ENCODE measurements at places on chromosomes 7 and 10. TPM values are rescaled to one million over a fixed set of nuclear protein-coding genes. Genes with fewer than 3 reads are reported as not detected.

- no peak overlapping the region for H3K4me3 ChIP-seq
- no peaks in the 10 kb centered on the region for H3K27me3 ChIP-seq
- H3K27ac ChIP-seq: no peak overlapping the region
- DNase-seq: no peak
- no peaks in the 10 kb centered on the region for H3K36me3 ChIP-seq
Observed at GRCh38 chr10:88347597-88348304, 235.4 kb downstream of the RNLS start.

- no peaks in the 10 kb centered on the region for H3K36me3 ChIP-seq
- no peaks in the 10 kb centered on the region for H3K27me3 ChIP-seq
- peak; percentile 64 for DNase-seq
Observed at GRCh38 chr7:130486114-130486953, 5.6 kb upstream of the MEST start.

Gene PLA2G12B
- total RNA-seq: 0.66 TPM

GRCh38 chr7:96649981-96650380, 59.7 kb downstream of the SEM1 start:
- no peaks in the 10 kb centered on the region for H3K27me3 ChIP-seq
- no peak for DNase-seq
- no peaks in the 10 kb centered on the region for H3K36me3 ChIP-seq

DNA sequence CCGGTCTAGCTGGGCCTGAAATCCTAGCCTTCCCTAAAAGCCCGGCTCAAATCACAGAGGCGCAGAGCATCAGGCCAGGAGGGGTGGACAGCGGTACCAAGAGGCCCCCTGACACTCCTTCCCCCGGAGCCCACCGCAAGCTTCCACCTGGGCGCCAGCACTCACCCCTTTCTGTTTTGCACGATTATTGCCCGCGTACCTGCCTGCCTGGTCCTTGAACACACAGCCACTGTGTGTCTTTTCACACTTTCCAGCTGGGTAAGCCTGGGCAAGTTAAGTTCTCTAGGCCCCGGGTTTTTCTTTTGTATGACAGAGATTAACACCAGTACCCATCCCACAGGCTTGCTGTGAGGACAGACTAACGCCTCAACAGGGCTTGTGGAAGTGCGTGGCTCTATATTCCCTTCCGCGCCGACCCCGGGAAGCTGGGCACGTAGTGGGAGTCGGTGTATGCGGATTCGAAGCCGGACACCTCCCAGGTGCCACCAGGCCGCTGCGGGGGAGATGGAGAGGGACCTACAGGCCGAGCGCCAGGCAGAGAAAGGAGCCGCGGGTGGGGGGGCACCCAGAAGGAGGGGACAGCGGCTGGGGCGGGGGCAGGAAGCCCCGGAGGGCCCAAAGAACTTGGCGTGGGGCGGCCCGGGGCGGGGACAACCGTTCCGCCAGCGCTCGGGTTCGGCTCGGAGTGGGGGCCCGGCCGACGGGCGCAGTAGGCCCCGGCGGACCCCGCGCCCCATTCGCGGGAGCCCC, 792 bp downstream of the ZNF746 start:
- peak overlapping the region; percentile 72 for H3K27ac ChIP-seq
- peaks cover 17% of the 10 kb centered on the region for H3K36me3 ChIP-seq
- no peaks in the 10 kb centered on the region for H3K27me3 ChIP-seq
- H3K4me3 ChIP-seq: peak overlapping the region; percentile 28

GRCh38 chr10:27844223-27844622, 98.6 kb upstream of the MKX start:
- no peaks in the 10 kb centered on the region for H3K27me3 ChIP-seq
- H3K4me3 ChIP-seq: no peak overlapping the region
- no peaks in the 10 kb centered on the region for H3K36me3 ChIP-seq

DNA sequence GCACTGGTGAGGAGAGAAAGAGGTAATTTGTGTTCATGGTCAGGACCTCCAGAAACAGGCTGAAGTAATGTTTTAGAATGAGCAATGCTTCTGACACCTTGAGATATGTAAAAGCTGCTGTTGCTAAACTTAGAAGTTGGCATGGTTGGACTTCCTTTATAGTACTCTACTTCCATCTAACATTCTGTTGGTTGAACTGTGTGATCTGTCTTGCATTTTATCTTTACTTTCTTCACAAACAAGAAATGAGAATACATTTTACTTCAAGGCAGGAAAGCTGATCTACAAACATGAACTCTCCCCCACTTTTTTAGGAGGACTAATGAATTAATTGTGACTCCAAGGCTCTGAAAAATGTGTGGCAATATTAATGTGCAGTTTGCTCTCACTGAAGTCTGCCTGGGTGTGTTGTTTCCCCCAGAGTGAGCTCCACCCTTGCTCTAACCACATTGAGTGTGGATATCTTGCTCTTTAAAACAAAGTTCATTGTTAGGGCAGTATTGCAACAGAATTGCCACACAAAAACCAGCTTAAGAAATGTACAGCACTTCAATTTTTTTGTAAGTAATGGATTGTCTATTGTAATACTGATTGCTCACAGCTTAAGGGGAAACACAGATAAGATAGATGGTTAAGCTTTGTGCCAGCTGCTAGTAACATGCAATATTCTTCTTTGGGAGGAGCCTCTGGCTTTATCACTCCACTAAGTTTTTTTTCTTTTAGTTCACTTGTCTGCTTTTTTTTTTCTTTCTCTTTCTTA, 69.0 kb downstream of the ADD3 start:
- H3K36me3 ChIP-seq: no peaks in the 10 kb centered on the region
- H3K27ac ChIP-seq: peak overlapping the region; percentile 23
- DNase-seq: peak; percentile 38
- H3K27me3 ChIP-seq: no peaks in the 10 kb centered on the region

DNA sequence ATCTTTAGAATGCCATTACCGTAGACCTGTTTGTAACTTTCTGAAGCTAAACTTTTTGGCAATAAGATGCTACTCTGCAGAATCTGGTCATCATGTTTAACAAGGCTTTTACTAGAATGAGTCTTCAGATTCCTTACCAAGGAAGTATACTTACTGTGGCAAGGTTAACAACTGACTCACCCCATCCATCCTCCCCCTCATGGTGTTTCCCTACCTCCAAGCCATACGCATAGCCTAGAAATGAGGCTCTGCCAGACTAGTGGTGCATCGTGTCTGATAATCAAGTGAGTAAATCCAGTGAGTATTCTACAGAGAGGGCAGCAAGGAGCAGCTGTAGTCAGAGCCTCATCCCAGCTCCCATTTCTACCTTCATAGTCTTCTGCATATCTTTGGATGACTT, 223.6 kb downstream of the IPMK start:
- no peaks in the 10 kb centered on the region for H3K27me3 ChIP-seq
- no peaks in the 10 kb centered on the region for H3K4me1 ChIP-seq
- H3K27ac ChIP-seq: no peak overlapping the region
- H3K4me3 ChIP-seq: no peak overlapping the region

DNA sequence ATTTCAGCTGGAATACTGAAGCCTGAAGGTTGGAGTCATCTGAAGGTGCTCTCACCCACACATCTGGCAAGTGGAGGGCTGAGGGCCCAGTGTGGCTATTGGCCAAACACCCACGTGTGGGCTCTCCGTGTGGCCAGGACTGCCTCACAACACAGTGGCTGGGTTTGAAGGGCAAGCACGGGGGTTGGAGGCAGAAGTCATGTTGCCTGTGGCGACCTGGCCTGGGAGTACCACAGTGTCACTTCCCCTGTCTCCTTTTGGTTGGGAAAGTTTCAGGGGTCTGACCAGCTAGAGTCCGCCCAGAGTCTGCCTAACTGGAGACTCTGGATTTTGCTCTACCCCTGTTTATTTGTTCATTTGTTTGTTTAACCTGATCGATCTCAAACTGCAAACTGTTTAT, 169.5 kb downstream of the DNAJB6 start:
- H3K4me1 ChIP-seq: no peaks in the 10 kb centered on the region
- H3K36me3 ChIP-seq: no peaks in the 10 kb centered on the region
- no peak overlapping the region for H3K27ac ChIP-seq
- no peak for DNase-seq

GRCh38 chr10:60000747-60001146, 94.4 kb upstream of the CCDC6 start:
- no peaks in the 10 kb centered on the region for H3K36me3 ChIP-seq
- H3K4me1 ChIP-seq: no peaks in the 10 kb centered on the region
- H3K27ac ChIP-seq: no peak overlapping the region

DNA sequence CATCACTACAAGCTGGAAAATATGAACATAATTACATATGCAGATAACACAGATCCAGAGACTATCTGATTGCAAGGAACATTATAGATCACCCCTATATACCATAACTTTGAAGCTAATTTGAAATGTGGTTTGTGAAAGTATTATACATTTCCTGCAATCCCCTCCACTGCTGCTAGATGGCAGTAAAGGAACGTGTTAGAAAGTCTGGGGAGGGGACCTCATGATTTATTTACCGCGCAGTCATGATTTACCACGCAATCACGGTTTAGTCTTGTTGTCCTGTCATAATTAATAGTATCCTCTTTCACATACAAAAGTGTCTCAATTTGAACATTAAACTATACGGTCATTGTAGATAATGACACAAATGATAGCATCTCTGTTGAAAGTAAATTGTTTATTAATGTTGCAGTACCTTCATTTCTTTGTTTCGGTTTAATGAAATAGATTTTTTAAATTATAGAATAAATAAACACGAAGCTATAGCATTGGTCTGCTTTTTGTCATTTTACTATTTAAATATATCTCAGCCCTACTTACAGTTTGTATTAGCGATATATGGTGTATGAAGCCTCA, 145.3 kb upstream of the PRSS1 start:
- no peaks in the 10 kb centered on the region for H3K36me3 ChIP-seq
- H3K27me3 ChIP-seq: no peaks in the 10 kb centered on the region
- H3K27ac ChIP-seq: no peak overlapping the region
- no peak for DNase-seq
- H3K4me1 ChIP-seq: no peaks in the 10 kb centered on the region
- no peak overlapping the region for H3K4me3 ChIP-seq

Gene NPVF
- total RNA-seq: not detected

DNA sequence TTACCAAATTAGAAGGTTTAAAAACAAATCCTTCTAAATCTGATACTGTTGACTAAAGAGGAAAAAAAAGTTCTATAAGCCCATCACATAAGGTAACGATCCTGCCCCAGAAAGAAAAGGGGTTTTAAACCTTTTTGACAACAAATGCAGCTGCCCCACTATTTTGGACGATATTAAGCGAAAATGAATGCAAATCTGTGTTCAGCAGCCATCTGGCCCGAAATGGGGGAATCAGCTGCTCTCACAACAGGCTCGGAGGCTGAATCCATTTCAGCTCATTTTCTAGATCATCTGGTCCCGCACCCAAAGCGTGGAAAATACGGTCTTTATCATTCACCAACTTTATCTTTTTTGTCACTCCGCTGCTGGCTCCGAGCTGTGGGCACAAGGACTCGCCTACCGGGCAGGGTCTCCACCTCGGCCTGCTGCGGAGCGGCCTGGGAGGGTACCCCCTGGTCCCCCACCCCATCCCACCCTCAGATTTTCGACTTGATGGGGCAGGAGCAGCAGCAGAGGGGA, 2.4 kb upstream of the EBF3 start:
- H3K4me3 ChIP-seq: no peak overlapping the region
- H3K36me3 ChIP-seq: no peaks in the 10 kb centered on the region
- H3K27ac ChIP-seq: no peak overlapping the region
- peaks cover 63% of the 10 kb centered on the region for H3K27me3 ChIP-seq

Gene C10orf53
- not detected for total RNA-seq

- H3K27me3 ChIP-seq: no peaks in the 10 kb centered on the region
- no peaks in the 10 kb centered on the region for H3K4me1 ChIP-seq
- H3K4me3 ChIP-seq: no peak overlapping the region
- no peak overlapping the region for H3K27ac ChIP-seq
- DNase-seq: no peak
- no peaks in the 10 kb centered on the region for H3K36me3 ChIP-seq
Observed at GRCh38 chr10:2410049-2410448, 657.3 kb upstream of the PFKP start.

Measured in kidney (tissue), 22 donors.